ENCODE measurements at places on chromosomes 4 and X.

DNA sequence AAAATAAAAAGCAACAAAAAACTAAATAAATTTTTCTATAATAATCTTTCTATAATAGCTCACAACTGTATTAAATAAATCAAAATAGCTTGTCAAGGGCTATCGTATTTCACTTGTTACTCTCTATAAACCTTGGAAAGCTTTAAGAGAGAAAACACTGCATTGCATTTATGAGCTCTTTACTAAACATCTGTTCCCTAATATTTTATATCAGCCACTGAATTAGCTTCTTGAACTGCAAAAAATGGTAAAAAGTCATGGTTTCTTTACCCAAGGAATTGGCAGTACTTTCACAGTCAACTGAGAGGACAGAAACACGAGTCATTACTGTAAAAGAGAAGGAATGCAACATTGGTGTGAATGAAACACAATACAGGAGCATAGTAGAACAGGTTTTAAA, 671.2 kb downstream of the PCDH18 start:
- no peak for DNase-seq

- DNase-seq: no peak
These were observed 571.1 kb upstream of the DIPK2B start for GRCh38 chrX:45771560-45772340.

GRCh38 chr4:137534516-137534915, 2.2 kb upstream of the PCDH18 start:
- DNase-seq: no peak

GRCh38 chr4:1969928-1970723, 38.6 kb downstream of the NELFA start:
- no peak for DNase-seq

- DNase-seq: no peak
These were observed 977 bp downstream of the MAGEE1 start for GRCh38 chrX:76428243-76429130.

DNA sequence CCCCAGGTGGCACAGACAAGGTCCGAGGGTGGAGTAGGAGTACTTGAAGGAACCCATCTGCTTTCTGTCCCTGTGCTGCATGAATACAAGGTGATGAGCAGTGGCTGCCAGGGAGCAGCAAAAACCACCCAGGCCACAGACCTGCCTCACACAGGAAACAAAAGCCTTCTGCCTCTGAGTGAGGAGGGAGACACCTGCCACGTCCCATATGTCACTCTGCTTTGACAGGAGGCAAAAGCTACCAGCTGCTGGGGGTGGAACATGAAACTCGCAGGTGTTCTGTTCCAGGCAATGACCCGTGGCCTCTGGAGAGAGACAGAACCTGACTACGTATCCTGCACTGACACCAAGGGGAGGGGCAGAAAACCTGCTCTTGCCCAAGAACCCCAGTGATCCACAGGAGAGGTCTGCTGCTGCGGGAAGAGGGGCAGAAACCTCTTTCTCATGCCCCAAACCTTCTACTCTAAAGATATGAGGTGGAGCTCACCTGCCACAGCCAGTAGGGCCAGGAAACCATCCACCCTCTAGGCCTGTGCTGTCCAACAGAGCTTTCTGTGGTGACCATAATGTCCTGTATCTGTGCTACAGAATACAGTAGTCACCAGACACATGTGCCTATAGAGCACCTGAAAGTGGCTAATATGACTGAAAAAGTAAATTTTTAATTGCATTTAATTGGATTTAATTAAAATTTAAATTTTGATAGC, 172.9 kb downstream of the PRDM5 start:
- no peak for DNase-seq

- DNase-seq: no peak
These were observed 57.8 kb downstream of the FRMPD3 start for GRCh38 chrX:107507093-107507743.
